SW480 (cell line): ENCODE measurements at places on chromosomes 1 and 21.
A peak's percentile ranks its signal among the peaks of the same experiment; 100 is the strongest.

- DNase-seq = peak; percentile 25
These were observed 253.2 kb downstream of the CRB1 start for GRCh38 chr1:197521118-197521739.

- DNase-seq = peak; percentile 75
These were observed 48.0 kb downstream of the TBCE start for GRCh38 chr1:235415008-235415904.

DNA sequence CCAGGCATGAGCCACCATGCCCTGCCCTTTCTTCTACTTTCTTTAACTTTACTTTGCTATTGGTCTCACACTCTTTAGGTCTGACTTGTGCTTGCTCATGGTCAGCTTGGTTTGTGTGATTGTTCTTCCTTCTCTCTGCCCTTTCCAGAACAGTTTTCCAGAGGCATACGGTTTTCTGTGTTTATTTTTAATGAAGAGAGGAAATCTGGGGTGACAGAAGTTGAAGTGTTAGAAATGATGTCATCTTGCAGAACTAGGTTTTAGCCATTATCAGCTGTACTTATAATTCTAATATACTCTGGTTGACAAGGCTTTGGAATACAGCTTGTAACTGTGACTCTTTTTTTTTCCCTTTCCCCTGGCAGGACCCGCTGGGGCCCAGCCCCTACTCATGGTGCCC lies 14.4 kb downstream of the AGO3 start:
- DNase-seq = no peak

GRCh38 chr1:226083302-226084101 lies 21.0 kb downstream of the H3-3A start:
- peak; percentile 78 for DNase-seq

DNA sequence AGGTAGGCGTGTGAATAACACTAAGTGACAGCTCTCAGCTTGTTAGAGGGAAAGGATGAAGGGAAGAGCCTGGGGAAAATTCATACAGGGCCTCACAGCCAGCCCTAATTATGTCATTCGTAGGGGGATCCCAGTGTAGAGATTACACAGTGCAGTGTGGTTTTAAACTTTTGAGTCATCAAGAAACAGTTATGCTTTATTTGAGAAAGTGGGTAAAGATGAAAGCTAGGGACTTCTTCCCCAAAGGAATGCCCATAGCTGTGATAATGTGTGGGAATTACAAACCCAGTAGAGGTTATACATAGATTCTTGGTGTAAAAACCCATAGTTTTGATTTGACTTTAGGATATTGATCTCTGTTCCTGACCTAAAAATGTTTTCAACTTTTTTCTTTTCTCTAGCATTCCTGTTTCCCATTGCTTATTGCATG lies 1.9 kb downstream of the TTF2 start:
- DNase-seq = peak; percentile 38

DNA sequence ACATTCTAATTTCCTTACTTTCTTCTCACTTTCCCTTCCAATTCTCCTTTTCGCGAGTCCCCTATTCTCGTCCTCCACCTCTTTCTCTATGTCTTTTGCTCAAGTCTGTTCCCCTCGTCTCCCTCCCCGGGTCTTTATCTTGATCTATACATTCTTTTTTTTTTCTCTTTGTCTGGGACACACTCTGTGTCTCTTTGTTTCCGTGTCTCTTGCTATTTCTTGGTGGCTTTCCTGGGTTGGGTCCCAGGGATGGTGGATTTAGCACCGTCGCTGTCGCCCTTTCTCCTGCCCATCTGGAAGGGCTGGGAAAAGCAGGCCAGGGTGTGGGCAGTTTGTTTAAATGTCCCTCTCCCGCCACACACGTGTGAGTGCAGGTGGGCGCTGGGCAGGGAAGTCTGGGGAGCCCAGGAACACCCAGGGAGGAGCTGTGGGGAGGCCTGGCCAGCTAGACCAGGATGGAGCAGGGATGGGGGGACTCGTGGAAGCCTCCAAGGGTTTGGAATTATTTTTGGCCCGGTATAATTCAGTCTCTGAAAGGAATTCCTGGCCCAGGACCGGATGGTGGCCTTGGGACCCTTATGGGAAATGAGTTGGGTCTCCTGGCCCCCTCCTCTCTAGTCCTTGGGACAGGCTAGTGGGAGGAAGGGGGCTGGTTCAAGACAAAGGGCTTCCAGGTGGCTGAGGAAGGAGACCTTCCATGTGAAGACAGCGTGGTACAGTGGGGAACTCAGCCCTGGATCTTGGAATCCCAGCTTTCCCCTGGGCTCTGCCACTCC lies 9.5 kb upstream of the ID3 start:
- no peak for DNase-seq

- DNase-seq = peak; percentile 86
These were observed 14.8 kb upstream of the TMEM240 start for GRCh38 chr1:1554926-1555915.

DNA sequence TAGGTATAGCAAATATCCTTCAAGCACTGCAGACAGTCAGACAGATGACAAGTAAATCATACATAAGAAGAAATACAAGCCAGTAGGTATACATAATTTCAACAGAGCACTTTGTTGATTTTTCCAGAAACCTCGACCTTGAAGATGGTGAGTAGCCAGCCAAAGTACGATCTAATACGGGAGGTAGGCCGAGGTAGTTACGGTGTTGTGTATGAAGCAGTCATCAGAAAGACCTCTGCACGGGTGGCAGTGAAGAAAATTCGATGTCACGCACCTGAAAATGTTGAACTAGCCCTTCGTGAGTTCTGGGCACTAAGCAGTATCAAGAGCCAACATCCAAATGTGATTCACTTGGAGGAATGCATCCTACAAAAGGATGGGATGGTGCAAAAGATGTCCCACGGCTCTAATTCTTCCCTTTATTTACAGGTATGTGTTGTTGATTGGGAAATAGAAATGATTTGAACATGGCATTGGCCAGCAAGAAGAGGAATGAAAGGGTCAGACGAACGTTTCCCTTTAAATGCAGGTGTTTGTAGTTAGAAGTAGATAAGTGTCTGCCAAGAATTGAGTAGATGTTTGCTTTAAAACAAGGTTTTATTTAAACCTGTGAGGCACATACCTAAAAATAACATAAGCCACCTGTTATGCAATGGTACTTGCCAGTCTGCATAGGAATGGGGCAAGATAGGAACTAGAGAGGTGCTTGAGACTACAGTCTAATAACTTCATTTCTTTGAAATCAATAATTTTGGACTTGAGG lies 2.7 kb downstream of the PDIK1L start:
- DNase-seq = no peak

DNA sequence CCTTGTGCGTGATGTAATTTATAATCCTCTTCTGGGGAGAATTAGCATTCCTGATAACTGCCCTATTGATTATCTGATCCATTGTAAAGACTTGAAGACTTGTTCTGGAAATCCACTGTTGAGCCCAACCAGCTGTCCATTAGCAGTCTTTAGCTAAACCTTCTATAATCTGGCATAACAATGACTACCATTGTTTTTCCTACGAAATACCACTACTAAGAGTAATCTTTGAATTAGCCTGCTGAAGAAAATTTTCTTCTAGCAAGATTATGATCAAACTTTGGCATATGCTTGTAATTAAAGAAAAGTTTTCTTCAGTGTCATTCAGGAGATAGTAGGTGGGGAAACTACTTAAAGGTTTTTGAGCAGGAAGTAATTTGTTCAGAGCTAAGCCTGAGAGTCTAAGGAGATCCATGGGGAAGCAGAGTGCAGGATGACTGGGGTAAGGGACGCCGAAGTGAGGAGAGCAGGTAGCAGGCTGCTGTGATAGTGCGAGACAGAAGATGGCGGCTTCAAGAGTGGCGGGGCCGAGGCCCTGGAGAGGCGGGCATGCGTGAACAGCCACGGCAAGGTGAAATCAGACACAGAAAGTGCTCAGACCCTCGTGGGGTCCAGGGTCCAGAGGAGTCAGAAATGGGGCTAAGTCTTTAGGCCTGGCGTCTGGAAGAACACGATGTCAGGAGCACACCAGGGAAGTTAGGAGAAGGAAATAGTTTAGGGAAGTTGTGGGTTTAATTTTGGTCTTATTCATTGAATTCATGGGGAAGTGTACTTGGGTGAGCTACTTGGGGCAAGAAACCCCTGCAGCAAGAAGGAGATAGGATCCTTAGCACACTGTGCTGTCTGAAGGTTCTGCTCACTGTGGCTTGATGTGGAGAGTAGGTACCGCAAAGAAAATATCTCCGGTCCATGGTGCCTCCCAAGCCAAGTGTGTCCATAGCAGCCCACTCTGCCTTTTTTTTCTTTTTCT lies 112.6 kb upstream of the ADAR start:
- DNase-seq = no peak

DNA sequence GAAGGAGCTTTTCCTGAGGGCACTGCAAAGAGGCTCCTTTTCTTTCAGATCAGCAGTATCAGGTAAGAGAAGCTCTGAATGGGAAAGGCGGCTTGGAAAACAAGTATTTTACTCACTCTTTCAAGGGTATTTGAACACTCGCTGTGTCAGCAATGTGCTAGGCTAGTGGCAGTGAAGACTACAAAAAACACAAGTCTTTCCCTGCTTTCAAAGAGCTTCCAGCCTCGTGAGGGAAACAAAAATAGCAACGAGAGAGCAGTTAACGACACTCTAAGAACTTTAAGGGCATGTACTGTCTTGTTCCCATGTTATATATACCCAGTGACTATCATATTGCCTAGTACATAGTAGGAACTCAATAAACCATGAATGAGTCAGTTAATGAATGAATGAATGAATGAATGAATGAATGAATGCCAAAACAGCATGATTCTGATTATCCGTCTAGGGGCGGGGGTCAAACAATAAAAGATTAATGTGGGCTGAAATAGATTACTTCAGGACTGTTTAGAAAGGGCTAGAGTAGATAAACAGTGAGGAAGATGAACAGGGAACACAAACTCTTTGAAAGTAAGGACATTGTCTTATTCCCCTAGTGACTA lies 14.2 kb upstream of the MCOLN3 start:
- no peak for DNase-seq

- no peak for DNase-seq
These were observed 25.5 kb downstream of the EIF2D start for GRCh38 chr1:206586501-206587445.

DNA sequence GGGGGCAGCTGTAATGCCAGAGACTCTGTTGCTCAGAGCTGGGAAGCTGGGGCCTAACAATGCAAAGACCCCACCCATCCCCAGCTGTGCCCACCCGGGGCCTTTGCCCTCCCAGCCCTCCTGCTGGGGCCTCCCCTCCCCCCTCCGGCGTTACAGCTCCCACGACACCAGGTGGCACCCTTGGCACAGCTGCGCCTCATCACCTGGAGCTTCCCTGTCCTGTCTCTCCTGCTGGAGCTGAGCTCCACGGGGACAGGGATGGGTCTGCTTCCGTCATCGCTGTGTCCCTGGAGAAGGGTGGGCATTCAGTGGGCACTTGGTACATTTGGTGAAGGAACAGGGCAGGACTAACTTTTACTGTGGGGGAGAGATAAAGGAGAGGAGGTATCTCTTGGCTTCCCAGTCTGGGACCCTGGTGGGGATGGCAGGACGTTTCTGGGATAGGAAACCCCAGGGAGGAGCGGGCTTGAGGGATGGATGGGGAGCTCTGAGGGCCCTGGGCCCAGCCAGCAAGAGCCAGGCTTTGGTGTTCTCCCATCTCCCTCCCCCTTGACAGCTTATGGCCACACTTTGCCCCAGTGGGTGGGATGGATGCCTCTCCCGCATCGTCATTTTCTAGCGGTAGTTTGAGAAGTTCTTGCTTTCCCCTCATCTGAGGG lies 453.2 kb downstream of the PTPRU start:
- DNase-seq = no peak

- DNase-seq = no peak
These were observed 1.2 kb downstream of the RUNX3 start for GRCh38 chr1:24928689-24929397.

DNA sequence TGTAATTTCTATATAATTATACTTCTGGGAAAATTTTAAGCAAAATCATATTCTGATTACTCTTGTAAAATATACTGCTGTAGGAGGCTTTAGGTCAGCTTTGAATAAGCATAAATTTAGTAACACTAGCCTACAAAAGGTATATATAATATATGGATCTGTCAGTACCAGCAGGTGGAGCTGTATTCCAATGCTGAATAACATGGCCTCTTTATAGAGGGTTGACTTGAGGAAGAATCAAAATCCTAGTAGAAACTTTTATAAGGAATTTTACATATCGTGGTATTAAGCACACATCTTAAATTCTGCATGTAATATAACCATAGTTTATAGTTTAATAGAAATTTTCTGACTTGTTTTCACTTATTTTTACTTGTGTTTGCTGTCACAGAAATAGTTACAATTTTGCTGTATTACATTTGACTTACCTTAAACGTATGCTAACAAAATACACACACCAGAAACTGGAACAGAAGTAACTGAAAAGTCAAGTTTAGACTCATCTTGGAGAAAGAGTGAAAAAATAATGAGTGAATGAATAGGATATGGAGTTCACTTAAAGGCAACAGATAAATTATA lies 79.3 kb downstream of the HMCN1 start:
- peak; percentile 58 for DNase-seq

DNA sequence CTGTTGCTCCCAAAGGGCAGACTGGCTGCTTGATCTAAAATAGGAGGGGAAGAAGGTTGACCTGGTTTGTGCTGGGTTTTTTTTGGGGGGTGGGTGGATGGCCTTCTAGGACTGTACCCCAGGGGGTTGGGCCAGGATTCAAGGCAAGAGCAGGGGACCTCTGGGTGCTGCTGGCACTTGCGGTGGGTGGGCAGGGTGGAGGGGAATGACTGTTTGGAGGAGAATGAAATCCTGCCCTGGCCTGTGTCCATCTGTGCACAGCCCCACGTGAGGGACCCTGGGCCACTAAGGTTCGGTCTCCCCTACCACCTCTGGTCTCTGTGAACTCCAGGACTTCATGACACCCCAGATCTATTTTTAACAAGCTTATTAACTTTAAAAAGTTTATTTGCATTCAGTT lies 414.2 kb downstream of the PTPRU start:
- DNase-seq = no peak

DNA sequence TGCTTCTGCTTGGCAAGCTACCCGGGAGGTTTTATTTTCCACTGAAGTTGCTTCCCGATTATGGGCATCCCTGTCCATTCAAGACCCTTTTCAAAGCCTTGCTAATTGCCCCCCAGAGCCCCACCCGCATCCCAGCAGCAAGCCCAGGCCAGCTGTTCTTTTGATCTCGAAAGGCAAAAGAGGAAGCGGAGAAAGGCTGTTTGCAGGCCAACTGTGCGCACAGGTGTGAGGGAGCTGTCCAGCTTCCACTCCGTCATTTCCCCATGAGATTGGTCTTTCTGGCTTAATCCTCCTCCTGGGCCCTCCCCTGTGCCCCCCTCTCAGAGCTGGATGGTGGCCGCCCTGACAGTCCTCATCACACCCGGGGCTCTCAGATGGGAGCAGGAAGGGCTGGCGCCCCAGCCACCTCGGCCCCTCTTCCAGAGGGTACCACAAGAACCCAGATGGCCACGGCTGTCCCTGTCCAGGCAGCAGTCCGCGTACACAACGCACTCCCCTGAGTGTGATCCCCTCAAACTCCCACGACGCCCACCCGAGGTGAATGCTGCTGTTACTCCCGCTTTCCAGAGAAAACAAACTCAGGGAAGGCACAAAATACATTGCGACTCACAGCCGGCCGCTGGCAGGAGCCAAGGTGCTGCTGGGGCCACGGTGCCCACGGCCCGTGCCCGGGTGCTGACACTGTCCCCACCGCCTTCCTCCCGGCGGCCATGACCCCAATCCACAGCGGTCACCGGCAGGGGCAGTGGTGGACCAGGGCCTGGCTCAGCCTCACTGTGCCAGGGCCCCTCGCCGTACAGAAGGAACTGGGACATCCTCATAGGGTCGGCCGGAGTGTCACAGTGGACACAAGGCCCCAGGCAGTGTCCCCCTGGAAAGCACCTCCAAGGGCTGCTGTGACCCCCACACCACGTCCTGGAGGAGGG lies 121.9 kb downstream of the CRYAA start:
- peak; percentile 67 for DNase-seq
